NCI-H748 treated with DMSO at 0.1 percent for 48 hours (cell line): ENCODE measurements at places on chromosomes 6 and 20.

DNA sequence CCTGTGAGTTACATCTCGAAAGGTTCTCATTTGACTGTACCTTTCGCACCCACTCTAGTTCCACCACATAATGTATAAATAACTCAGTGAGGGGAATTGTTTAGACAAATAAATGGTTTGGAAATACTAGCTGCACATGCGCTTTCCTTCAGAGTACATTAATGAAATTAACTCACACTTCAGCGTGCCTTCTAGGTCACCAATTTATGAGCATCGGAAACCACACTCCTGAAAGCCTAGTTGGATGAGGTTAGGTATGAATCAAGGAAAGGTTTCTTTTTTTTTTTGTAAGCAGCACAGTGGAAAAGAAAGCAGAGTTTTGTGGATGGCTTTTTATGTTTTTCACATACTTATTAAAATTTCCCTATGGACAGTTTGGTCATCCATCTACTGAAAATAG lies 247.8 kb upstream of the TCF21 start:
- DNase-seq: no peak

- no peak for DNase-seq
Measured at GRCh38 chr6:143205991-143206390, 145.3 kb downstream of the AIG1 start.

DNA sequence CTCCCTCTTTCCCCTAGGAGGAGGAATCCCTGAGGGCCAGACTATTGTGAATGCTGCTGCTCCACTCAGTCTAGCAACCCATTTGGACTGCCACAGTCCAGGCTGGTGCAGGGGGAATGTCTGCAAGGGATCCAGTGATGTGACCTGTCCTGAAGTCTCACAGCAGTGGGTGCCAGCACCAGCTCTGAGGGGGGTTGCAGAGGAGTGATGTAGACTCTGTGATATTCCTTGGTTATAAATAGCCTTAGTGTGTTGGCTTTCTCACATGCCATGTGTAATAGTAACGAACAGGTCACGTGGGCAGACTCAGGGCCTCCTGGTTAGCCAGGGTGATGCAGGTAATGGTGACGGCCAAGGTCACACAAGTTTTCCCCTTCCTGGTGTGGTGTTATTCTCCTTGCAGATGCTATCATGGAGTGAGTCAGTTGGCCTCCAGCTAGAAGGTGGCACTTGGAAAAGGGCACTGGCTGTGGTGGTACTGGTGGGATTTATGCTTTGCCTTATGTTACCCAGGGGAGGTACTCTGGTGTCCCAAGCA lies 404.4 kb downstream of the UTRN start:
- no peak for DNase-seq

- no peak for DNase-seq
Measured at GRCh38 chr6:14258695-14259593, 141.4 kb downstream of the CD83 start.

DNA sequence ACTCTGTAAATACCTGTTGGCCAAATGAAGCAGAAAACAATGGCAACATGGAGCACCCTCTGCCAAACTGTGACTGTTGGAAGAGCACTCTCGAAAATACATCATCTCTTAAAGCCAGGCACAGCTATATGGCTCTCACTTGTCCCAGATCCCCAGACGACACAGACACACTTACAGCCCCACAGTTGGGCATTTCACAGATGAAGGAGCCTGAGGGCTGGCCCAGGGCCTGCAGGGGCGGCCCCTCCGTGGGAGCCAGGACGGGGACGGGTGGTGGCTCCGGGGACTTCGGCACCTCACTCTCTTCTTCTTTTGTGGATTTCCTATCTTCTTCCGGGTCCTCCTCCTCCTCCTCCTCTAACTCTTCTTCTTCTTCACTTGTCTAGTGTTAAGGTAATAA lies 18.4 kb upstream of the MRPS10 start:
- no peak for DNase-seq

GRCh38 chr6:22800451-22800850 lies 231.1 kb downstream of the HDGFL1 start:
- no peak for DNase-seq

GRCh38 chr6:84866715-84867114 lies 102.3 kb upstream of the TBX18 start:
- no peak for DNase-seq

GRCh38 chr6:17354700-17355403 lies 38.5 kb upstream of the CAP2 start:
- DNase-seq: no peak

- no peak for DNase-seq
Measured at GRCh38 chr6:143822584-143823024, 20.5 kb upstream of the LTV1 start.

- DNase-seq: no peak
Measured at GRCh38 chr20:63580796-63581461, 6.9 kb upstream of the HELZ2 start.
